Activated naive CD8-positive, alpha-beta T cell treated with anti-CD3 and anti-CD28 coated beads, Interleukin-2, amount 10 ng/mL, durations not matched to agents 7 days and 5 days (primary cell): ENCODE measurements at places on chromosomes 16 and 17. TPM values are rescaled to one million over a fixed set of nuclear protein-coding genes. Genes with fewer than 3 reads are reported as not detected.

DNA sequence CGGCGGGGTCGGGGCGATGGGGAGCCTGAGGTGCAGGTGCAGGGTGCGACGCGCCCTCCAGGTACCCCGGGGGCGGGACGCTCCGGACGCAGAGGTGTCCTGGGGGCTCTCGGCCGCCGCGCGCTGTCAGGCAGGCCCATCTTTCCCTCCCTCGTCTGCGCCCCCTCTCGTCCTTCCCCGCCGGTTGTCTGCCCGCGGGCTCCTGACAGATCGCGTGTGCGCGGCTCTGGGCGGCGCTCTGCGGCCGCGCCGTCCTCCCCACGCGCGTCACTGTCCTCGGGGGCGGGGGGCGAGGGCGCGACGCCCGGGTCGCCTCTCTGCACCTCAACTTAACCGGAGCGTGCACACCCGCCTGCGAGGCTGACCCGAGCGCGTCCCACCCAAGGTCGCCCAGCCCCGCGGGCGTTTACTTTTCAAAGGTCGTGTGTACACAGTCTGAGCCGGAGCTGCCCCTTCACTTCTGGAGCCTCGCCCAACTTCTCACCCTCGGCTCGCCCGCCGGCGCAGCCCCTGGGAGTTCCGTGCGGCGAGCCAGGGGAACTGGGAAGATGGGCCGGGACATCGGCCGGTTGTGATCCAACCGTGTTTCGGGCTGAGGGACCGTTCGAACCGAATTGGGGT, 512 bp downstream of the AKAP1 start:
- H3K36me3 ChIP-seq, result no peaks in the 10 kb centered on the region
- DNase-seq, result no peak
- peak overlapping the region; percentile 85 for H3K4me3 ChIP-seq
- peak overlapping the region; percentile 74 for H3K27ac ChIP-seq
- no peaks in the 10 kb centered on the region for H3K27me3 ChIP-seq
- peaks cover 26% of the 10 kb centered on the region for H3K4me1 ChIP-seq

DNA sequence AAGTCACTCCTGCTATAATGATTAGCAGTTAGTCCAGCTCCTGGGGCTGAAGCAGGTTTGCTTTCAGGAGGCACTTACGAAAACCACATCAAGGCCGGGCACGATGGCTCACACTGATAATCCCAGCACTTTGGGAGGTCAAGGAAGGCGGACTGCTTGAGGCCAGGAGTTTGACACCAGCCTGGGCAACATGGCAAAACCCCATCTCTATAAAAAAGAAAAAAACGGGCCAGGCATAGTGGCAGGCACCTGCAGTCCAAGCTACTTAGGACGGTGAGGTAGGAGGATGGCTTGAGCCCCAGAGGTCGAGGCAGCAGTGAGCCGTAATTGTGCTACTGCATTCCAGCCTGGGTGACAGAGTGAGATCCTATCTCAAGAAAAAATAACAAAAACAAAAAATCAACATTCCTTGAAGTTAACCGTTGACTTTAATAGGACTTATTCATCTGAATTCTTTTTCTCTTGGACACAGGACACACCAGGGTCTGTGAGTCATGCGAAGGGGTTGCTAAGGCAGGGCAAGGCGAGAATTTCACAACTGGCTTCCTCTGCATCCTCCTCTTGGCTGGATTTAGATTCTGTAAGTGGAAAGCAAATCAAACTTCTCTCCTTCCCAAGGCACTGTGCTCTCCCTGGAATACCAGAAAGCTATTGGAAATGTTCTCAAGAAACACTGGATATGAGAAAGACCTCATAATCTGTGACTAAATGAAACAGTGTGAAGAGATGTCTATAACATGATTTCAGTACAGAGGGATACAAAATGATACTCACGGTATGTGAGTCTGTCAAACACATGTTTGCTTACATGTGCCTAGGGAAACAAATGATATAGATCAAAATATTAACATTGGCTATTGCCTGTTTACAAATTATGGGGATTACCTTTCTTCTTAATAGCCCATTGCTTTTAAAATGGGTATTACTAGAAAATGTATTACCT, 99.5 kb downstream of the SYCE1L start:
- no peak overlapping the region for H3K4me3 ChIP-seq
- no peaks in the 10 kb centered on the region for H3K36me3 ChIP-seq
- no peaks in the 10 kb centered on the region for H3K4me1 ChIP-seq
- no peak for DNase-seq

DNA sequence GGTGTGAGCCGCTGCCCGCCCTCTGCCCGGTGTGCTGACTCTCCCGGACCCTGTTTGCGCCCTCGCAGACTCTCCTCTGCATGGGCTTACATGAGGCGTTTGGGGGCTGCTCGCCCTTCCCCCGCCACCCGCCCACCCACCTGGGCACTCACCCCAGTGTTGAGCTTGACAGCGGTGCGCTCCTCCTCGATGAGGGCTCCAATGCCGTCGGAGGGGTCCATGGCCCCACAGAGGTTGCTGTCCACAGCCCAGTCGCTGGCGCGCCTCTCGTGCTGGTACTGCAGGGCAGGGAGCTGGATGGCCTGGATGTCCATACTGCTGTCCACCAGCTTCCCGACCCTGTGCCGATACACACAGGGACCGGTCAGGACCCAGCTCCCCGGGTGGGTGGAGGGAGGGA, 21.4 kb upstream of the RNPS1 start:
- H3K36me3 ChIP-seq, result no peaks in the 10 kb centered on the region
- no peak overlapping the region for H3K27ac ChIP-seq
- H3K4me3 ChIP-seq, result no peak overlapping the region
- no peaks in the 10 kb centered on the region for H3K4me1 ChIP-seq
- no peak for DNase-seq
- H3K27me3 ChIP-seq, result no peaks in the 10 kb centered on the region

DNA sequence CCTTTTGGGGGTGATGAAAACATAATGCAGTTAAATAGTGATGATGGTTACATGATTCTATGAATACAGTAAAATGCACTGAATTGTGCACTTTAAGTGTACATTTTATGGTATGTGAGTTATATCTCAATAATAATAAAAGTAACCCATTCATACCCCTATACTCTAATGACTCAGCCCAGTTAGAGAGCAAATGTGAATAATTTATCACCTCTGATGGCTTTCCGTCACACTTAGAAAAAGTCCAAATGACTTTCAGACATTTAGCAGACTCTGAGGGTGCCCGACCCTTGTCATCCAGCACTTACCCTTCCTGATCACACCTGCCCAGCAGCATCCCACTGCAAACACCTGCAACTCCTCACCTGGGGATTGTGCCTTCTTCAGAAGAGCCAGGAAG, 148.1 kb upstream of the MAF start:
- no peaks in the 10 kb centered on the region for H3K36me3 ChIP-seq
- no peak overlapping the region for H3K4me3 ChIP-seq
- no peak overlapping the region for H3K27ac ChIP-seq
- H3K4me1 ChIP-seq, result no peaks in the 10 kb centered on the region

- H3K36me3 ChIP-seq, result peaks cover 2% of the 10 kb centered on the region
- no peaks in the 10 kb centered on the region for H3K27me3 ChIP-seq
- H3K4me1 ChIP-seq, result no peaks in the 10 kb centered on the region
- no peak overlapping the region for H3K4me3 ChIP-seq
- H3K27ac ChIP-seq, result no peak overlapping the region
Measured at GRCh38 chr17:61097781-61098180, 301.9 kb upstream of the TBX2 start.

- H3K36me3 ChIP-seq, result no peaks in the 10 kb centered on the region
- H3K27ac ChIP-seq, result peak overlapping the region; percentile 28
- DNase-seq, result no peak
- H3K4me3 ChIP-seq, result no peak overlapping the region
- no peaks in the 10 kb centered on the region for H3K27me3 ChIP-seq
Measured at GRCh38 chr17:29124925-29125273, 55.3 kb downstream of the MYO18A start.

DNA sequence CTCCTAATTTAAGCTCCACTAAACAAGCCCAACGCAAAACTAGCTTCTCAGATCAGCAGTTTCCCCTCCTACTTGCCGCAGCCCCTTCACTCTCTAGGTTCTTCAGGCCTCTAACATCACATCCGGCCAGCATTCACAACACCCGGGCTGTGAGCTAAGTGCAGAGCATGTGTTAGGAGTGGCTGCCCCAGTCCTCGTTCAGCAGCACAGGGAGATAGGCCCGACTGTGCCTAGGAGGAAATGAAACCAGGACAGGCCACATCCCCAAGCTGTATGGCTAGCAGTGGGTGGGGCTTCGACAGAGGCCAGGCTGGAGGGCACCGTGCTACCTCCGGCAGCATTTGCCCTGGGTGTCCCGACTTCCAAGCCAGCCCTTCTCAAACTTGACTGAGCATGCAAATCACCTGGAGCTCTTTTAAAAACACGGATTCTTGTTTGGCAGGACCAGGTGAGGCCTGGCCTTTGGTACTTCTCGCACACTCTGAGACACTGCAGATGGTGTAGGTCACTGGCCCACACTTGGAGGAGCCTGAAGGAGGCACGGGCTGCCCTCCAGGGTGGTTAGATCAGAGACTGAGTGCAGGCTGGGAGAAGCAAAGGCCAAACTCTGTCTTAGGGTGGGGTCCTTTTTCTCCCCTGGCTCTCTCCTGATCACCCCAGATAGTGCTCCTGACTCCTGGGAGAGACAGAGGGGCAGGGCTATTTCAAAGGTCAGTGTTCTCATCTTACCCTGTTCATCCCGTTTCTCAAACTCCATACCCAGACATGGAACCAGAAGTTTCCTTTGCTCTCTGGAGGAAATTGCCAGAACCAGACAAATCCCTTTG, 202.0 kb downstream of the C16orf78 start:
- H3K27ac ChIP-seq, result no peak overlapping the region
- no peaks in the 10 kb centered on the region for H3K27me3 ChIP-seq
- DNase-seq, result no peak
- H3K36me3 ChIP-seq, result no peaks in the 10 kb centered on the region
- H3K4me1 ChIP-seq, result no peaks in the 10 kb centered on the region
- no peak overlapping the region for H3K4me3 ChIP-seq

- peaks cover 11% of the 10 kb centered on the region for H3K36me3 ChIP-seq
- no peak overlapping the region for H3K27ac ChIP-seq
- no peaks in the 10 kb centered on the region for H3K27me3 ChIP-seq
Measured at GRCh38 chr17:59011975-59012374, 94.7 kb downstream of the TRIM37 start.

DNA sequence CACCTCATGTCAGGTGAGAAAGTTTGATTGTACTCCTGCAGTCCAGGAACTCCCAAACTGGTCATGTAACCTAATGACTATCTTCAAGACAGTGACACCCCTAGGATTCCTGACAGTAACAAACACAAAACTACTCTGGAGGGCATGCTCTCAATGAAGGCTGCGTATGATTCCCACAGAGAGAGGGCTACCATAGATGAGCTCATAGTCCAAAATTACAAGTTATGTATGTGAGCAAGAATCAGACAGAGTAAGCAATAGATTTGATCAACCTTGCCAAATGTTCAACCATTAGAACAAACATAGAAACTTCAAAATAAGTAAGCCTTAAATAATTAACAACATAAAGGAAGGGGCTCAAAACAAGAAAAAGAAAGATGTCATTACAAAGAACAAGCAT, 158.1 kb downstream of the COPRS start:
- no peak for DNase-seq
- peaks cover 30% of the 10 kb centered on the region for H3K27me3 ChIP-seq
- no peak overlapping the region for H3K27ac ChIP-seq
- H3K4me3 ChIP-seq, result no peak overlapping the region
- H3K4me1 ChIP-seq, result no peaks in the 10 kb centered on the region

Gene RHBDF1
- total RNA-seq, result not detected

Gene USP31
- 6.0 TPM for total RNA-seq

Gene CDH5
- total RNA-seq, result not detected

Gene PPL
- total RNA-seq, result not detected

Gene IL21R
- total RNA-seq, result 27.2 TPM
